Astrocyte of the spinal cord (primary cell): ENCODE measurements at places on chromosomes 2 and 18.
A peak's percentile ranks its signal among the peaks of the same experiment; 100 is the strongest.

DNA sequence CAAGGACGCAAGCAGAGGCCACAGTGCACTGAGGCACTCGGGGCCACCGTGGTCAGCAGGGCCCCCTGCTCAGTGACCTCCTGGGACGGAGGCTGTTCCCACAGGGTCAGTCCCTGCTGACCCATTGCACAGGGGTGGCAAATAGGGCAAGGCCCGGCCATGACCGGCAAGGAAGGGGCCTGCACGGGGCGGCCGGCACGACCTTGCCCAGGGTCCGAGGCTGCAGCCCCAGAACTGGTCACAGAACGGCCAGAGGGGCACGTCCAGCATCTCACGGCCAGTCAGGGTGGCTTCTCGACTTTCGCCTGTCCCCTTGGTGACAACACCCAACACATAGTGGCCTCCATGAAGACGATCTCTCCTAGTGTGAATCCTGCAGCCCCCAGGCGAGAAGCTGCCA lies 27.6 kb upstream of the OTOS start:
- no peak for DNase-seq

GRCh38 chr18:54043484-54044251 lies 180.8 kb downstream of the MBD2 start:
- no peak for DNase-seq

- DNase-seq, result no peak
Observed at GRCh38 chr2:108541451-108541850, 7.2 kb downstream of the LIMS1 start.

GRCh38 chr2:7858624-7859023 lies 823.2 kb upstream of the ID2 start:
- DNase-seq, result no peak

GRCh38 chr18:76909439-76909838 lies 87.1 kb downstream of the ZNF236 start:
- no peak for DNase-seq

- DNase-seq, result no peak
Observed at GRCh38 chr18:56423626-56424025, 214.8 kb downstream of the TXNL1 start.

GRCh38 chr18:22552254-22552653 lies 134.5 kb upstream of the CTAGE1 start:
- DNase-seq, result no peak

DNA sequence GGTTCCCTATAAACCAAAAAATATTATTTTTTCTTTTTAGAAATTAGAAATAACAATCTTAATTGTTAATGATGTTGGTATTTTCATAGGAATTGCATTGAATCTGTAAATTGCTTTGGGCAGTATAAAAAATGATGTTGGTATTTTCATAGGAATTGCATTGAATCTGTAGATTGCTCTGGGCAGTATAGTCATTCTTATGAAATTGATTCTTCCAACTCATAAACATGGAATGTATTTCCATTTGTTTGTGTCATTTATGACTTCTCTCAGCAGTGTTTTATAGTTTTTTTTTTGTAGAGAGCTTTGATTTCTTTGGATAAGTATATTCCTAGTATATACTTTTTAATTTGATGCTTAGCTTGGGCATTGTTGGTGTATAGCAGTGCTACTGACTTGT lies 82.0 kb upstream of the NT5C1B start:
- DNase-seq, result no peak

DNA sequence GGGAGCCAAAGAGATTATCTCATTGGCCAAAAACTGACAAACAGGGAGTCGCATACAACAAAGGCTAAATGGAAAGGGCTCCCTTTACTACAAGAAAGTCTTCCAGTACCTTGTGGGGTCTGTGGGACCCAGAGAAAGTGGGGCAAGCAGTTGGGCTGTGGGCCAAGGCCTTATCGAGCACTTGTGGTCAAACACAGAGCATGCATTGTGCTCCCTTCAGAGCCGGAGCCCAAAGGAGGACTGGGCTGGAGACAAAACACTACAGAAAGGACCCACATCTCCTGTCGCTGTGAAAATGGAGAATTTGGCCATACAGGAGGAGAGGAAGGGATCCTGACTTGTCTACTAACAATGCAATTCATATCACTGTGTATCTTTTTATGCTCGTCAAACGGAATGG lies 37.1 kb upstream of the SLC1A4 start:
- DNase-seq, result no peak

GRCh38 chr18:74457043-74457724 lies at the start of gene DIPK1C:
Gene DIPK1C, minus strand, starts transcription at chr18:74457308. Its CDS starts 49 bp downstream, at chr18:74457259.
- peak; percentile 2 for DNase-seq
